ENCODE measurements at places on chromosomes 11 and 22.

DNA sequence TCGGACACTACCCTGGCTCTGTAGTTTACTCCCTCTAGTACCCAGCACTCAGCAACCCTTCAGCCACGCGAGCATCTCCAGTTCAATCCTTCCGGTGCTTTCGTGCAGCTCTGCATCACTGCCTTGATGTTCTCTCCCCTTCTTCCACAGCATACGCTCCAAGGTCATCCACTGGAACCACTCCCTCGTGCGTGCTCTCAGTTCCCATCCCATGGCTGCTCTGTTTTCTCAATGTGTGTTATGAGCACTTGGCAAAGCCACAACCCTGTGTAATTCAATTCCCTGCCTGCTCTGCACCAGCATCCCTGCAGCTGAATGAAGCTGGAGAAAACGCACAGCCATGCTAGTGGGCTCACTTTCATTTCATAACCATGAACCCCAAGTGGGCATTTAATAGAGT is 38.5 kb upstream of the NFRKB start:
- DNase-seq, result no peak

DNA sequence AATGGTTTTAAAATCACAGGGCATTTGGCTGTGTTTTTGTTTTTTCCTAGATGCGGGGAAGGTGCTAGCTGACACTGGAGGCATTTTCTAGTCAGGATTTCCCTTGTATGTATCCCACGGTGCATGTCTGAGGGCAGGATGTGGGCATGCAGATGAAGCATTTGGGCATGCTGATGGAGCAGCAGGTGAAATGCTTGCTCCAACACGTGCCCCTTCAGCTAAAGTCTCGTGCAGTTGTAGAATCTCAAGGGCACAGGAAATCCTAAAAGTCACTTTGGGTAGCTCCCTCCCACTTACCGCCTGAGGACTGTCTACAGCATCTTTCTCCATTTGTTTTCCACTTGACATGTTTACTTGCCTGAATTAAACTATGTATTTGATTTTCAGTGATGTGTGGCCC is 429.4 kb upstream of the B3GAT1 start:
- no peak for DNase-seq

DNA sequence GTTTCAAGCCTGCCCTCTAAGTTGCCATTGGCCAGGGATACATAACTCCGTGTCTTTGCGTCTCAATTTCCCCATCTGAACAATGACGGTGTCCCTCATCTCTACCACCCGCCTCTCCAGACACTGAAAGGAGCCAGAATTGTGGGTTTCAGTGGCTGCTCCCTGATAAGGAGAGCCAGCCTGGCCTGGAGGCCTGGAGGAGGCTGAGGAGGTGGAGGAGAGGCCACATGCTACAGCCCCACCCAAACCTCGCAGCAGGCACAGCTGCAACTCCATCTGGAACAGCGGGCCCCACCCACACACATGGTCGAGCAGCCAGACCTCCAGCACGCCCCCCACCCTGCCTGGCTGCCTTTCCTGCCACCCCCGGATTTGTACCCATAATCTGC is 34.4 kb upstream of the CD82 start:
- no peak for DNase-seq

DNA sequence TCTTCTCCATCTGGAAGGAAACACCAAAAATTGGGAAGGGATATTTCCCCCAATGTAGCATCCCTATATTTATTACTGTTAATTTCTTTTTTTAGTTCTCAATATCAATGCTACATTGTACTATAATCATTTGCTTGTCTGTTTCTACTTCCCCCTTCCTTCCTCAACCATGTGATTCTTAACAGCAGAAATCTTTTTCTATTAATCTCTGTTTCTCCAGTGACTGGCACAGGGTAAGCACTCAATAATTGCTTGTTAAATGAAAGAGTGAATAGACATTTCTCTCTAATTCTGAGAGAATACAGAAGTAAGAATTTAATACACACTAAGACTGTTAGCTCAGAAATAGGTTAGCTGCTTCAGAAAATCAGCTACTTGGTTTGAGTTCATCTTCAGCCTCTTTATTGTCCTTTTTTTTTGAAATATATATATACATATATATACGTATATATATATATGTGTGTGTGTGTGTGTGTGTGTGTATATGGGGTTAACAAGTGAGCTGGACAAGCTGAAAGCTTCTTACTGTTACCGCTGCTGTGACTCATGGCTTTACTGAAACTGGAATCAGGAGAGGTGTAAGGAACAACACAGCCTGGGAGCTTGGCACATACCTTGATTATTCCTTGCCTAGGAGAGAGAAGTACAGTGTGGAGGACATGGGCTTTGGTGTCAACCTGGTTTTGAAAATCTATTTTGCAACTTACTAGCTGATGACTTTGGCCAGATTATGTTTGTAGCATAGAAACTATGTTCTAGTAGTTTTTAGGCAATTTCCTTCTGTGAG is 26.2 kb upstream of the PDE3B start:
- DNase-seq, result no peak

DNA sequence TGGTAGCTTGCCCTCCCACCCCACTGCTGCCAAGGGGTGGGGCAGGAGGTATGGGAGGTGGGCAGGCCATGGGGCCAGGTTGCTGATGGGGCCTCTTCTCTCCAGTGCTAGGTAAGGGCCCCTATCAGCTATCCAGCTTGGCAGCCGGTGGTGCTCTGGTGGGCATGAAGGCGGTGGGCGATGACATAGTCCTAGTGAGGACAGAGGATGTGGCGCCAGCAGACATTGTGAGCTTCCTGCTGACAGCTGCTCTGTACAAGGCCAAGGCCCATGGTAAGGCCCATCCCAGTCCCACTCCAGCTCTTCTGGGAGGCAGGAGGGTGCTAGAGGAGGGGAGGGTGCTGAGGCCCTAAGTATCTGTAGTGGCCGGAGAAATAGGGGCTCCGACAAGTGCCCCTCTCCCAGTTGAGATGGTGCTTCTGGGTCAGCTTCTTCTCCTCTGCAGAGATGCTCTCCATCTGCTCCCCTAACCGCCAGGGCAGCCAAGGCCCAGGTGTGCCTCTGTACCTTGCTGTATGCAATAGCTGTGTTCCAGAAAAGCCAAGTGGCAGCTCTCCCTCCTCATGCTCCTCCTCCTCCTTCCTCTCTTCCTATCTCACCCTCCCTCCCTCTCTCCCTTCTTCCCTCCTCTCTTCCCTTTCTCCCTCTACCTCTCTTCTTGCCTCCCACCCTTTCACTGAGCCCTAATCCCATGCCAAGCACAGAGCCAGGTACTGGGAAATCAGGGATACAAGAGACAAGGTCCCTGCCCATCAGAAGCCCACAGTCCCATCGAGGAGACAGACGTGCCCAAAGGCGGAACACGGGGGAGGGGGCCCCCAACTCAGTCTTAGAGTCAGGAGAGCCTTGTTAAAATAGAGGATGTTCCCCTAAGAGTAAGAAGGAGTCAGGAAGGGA is 55.3 kb downstream of the OTOG start:
- no peak for DNase-seq

DNA sequence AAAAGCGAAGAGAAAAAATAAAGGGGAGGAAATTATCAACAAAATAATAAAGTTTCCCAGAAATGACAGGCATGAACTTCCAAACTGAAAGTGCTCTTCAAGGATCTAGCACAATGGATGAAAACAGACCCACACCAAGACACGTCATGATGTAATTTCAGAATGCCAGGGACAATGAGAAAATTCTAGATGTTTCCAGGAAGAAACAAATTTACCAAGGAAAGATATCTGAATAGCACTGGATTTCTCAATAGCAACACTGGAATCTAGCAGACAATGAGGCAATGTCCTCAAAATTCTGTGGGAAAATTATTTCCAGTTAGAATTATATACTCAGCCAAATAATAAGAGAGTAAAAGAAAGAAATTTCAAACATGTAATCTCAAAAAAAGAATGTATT is 46.0 kb downstream of the DENND5A start:
- DNase-seq, result no peak

GRCh38 chr11:65206441-65206841 is 24.7 kb downstream of the CAPN1 start:
- DNase-seq, result no peak

- DNase-seq, result no peak
Observed at GRCh38 chr11:92523611-92524010, 299.0 kb downstream of the FAT3 start.

- no peak for DNase-seq
Observed at GRCh38 chr11:96456111-96456510, 66.3 kb downstream of the JRKL start.

DNA sequence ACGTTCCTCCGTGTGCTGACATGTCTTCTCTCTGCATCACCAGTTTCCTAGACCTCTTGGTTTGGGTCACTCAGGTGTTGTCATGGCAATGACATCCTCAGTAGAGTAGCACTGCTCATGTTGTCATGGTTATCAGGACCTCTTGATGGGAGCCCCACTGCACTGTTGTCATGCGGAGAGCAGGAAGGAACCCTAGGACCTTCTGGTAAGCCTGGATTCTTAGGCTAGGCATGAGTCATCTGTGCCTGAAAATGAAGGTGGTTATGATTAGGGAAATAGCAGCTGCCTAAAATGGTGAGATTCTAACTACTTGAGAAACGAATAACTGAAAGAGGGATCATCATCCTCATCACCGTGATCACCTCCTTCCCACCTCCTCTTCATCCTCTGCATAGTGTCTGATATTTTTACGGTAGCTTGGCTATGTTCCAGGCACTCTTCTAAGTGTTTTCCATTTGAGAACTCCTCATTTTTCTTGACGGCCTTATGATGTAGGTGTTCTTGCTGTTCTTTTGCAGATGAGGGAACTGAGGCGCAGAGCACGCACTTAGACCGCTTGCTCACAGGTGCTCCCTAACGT is 858.4 kb downstream of the NTM start:
- DNase-seq, result no peak

DNA sequence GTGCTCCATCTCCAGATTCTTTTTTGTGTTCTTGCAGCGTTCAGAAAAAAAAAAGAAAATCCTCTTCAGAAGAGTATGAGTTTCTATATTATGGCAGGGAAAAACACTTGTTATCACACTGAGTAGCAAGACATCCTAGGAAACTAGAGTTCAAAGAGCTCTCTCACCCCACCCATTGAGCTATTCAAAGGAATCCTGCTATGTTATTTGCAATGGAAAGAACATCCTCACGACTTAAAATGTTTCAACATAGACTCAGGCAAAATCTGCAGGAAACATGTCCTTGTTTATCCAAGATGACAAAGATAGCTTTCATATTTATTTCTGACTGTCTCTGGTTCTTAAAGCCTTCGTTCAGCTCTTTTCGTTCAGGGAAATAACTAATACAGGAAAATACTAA is 331.6 kb upstream of the ANO5 start:
- DNase-seq, result no peak

Measured in CD4-positive, alpha-beta T cell treated with Interleukin-17A for 4 hours (primary cell).